ENCODE measurements at places on chromosomes 3 and 15. TPM values are rescaled to one million over a fixed set of nuclear protein-coding genes. Genes with fewer than 3 reads are reported as not detected.

- peak; percentile 99 for DNase-seq
These were observed 36.5 kb upstream of the RAB11A start for GRCh38 chr15:65832549-65833364.

GRCh38 chr15:54045397-54045796, 67.2 kb downstream of the UNC13C start:
- DNase-seq = no peak

DNA sequence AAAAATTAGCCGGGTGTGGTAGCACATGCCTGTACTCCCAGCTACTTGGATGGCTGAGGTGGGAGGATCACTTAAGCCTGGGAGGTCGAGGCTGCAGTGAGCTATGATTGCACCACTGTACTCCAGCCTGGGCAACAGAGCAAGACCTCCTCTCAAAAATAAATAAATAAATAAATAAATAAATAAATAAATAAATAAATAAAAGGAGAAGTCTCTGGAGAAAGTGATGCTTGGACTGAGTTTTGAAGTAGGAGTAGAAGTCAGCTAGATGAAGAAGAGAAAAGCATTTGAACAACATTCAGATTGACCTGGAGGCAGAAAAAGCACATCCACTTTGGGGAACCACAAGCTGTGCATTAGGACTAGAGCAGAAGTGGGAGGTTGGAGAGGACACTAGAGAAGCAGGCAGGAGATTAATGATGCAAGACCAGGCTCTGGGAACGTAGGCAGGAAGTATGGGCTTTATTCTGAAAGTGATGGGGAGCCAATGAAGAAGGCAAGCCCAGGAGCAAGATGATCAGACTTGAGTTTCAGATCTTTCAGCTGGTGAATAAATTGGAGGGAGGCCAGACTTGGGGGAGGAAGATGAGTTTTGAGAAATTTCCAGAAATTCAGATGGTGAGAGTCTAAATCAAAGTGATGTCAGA, 48.7 kb downstream of the KLHL6 start:
- DNase-seq = no peak

DNA sequence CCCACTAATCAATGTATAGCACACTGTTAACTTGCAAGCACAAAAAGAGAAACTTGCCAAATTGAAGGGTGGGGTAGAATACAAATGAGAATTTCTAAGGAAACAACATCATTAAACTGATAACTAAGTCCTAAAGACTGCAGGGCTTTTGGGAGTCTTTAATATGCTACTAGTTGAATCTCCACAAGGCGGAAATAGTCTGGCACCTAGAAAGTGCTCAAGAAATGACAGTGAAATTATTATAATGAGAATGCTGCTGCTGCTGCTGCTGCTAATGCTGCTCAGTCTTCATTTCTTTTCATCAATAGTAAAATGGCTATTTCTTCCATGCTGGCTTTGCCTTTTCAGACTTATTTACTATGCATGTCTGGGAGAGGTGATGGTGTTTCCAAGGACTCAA, 91.8 kb downstream of the BTD start:
- DNase-seq = no peak

TICRR gene
- total RNA-seq = 20.5 TPM

ZNF621 gene
- total RNA-seq = 22.5 TPM

DNA sequence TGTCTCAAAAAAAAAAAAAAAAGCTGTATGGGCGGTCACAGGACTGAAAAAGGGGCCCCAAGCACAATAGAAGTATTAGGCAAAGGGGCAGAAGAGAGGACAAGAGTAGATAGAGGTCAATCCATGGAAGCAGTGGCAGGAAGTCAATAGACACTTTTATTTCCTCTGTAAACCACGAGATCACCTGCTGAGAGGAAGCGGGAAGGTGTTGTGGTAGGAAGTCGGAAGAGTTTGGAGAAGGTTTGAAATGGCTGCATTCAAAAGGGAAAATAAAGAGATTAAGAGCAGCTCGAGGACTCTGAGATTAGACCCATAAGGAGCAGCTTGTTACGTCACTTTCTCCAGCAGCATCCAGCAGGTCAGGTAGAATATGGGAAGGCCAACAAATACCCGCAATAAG, 14.2 kb upstream of the ZNF148 start:
- no peak for DNase-seq
